ENCODE measurements at places on chromosomes 3 and 15. TPM values are rescaled to one million over a fixed set of nuclear protein-coding genes. Genes with fewer than 3 reads are reported as not detected.

ACAN gene
- 3.3 TPM for total RNA-seq

PPIB gene
- total RNA-seq, result 811 TPM

THRB gene
- 8.7 TPM for total RNA-seq

MGLL gene
- total RNA-seq, result 8.3 TPM

IL20RB gene
- total RNA-seq, result 3.9 TPM

DUOX2 gene
- not detected for total RNA-seq

BLM gene
- 3.8 TPM for total RNA-seq

SLC30A4 gene
- total RNA-seq, result 15.3 TPM

CASR gene
- not detected for total RNA-seq

MORC1 gene
- not detected for total RNA-seq

FBXO45 gene
- 14.0 TPM for total RNA-seq

OIP5 gene
- total RNA-seq, result 0.25 TPM

ACTC1 gene
- not detected for total RNA-seq

ANKRD63 gene
- not detected for total RNA-seq

SUSD5 gene
- total RNA-seq, result 2.9 TPM

NT5DC2 gene
- 68.2 TPM for total RNA-seq

CCNB2 gene
- total RNA-seq, result 32.1 TPM

ECE2 gene
- not detected for total RNA-seq

DUOXA2 gene
- not detected for total RNA-seq

CFAP91 gene
- total RNA-seq, result 0.98 TPM

ABI3BP gene
- 108 TPM for total RNA-seq

KY gene
- total RNA-seq, result 1.6 TPM

NEK11 gene
- 15.3 TPM for total RNA-seq

FBXL2 gene
- 9.7 TPM for total RNA-seq

SHC4 gene
- 2.2 TPM for total RNA-seq

TEX55 gene
- not detected for total RNA-seq

ADAMTS9 gene
- total RNA-seq, result 0.54 TPM

FRMD4B gene
- 0.81 TPM for total RNA-seq

SOX2 gene
- total RNA-seq, result not detected

CCRL2 gene
- total RNA-seq, result not detected

COL8A1 gene
- total RNA-seq, result 24.3 TPM

GPR160 gene
- 0.90 TPM for total RNA-seq

DUSP7 gene
- total RNA-seq, result 2.9 TPM

PTPN23 gene
- 14.3 TPM for total RNA-seq

CXCR6 gene
- not detected for total RNA-seq

MEGF11 gene
- total RNA-seq, result not detected

AP3B2 gene
- total RNA-seq, result 5.8 TPM

SLC2A2 gene
- total RNA-seq, result not detected

CADPS gene
- total RNA-seq, result 0.57 TPM

SERPINI2 gene
- total RNA-seq, result not detected

SLC6A20 gene
- total RNA-seq, result not detected

PRR20G gene
- not detected for total RNA-seq

CFAP44 gene
- 11.0 TPM for total RNA-seq

PROK2 gene
- total RNA-seq, result not detected

SCN11A gene
- 0.25 TPM for total RNA-seq

P2RY13 gene
- total RNA-seq, result not detected

GCNT3 gene
- total RNA-seq, result 0.27 TPM

LOXL1 gene
- 53.4 TPM for total RNA-seq

UBE2E2 gene
- total RNA-seq, result 49.1 TPM

REC114 gene
- not detected for total RNA-seq

CLDN18 gene
- not detected for total RNA-seq

SLC24A1 gene
- 13.2 TPM for total RNA-seq

CKMT1A gene
- not detected for total RNA-seq

CCDC33 gene
- total RNA-seq, result not detected

DNAJC17 gene
- 33.5 TPM for total RNA-seq

Data from fibroblast of the aortic adventitia (primary cell).